Stimulated activated naive CD8-positive, alpha-beta T cell treated with anti-CD3 and anti-CD28 coated beads, Interleukin-15, amount 100 ng/mL, for 72 hours (primary cell): ENCODE measurements at places on chromosomes 7 and 10.

DNA sequence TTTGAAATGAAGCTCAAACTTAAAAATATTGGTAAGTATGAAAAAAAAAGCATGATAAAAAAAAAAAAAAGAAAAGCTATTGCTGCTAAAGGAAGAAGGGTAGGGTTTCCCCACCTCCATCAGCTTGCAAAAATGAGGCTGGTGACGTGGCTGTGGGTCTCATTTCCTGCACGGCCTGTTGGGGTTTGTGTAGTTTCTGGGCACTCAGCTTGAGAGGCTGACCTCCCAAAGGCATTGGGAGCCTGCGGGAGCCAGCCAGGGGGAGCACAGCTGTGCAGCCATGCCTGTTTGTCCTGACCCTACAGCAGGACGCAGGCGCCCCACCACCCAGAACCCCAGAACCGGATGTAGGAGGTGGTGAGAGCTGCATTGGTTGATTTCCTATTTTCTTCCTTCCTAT, 48.8 kb upstream of the CARD11 start:
- peak; percentile 85 for DNase-seq

- DNase-seq = no peak
Measured at GRCh38 chr10:33341637-33342036, 7.2 kb upstream of the NRP1 start.

DNA sequence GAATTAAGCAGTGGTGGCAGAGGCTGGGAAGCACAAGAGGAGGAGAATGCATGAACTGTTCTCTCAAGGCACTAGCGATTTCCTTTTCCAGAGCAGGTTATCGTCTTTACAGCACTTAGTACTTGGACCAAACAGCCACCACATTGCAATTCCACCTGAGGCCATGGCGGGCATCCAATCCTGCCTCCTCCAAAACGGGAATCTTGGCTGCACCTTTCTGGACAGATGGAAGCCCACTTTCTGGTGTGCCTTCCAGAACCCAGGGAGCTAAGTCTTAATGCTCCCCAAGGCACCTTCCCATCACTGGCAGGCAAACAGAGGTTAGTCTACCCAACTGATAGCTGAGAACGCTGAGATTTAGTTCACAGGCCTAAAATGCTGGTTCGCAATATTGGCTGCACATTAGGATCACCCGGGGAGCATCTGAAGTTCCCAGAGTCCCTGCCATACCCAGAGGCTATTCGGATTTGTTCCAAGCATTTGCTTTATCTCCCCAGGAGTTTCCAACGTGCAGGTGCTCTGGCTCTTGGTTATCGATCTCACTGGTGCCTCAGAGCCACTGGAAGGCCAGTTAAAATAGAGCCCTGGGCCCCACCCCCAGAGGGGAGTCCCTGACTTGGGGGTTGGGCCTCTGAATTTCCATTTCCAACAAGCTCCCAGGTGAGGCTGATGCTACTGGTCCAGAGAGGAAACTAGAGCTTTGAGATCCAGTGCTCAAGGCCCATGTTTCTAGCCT, 62.2 kb downstream of the KCNMA1 start:
- no peak for DNase-seq

- peak; percentile 27 for DNase-seq
Measured at GRCh38 chr10:70672165-70673042, at the start of gene ADAMTS14. Gene ADAMTS14, plus strand, starts transcription at chr10:70672506. Its CDS starts 297 bp downstream, at chr10:70672803.

- no peak for DNase-seq
Measured at GRCh38 chr10:56991591-56992069, 630.6 kb upstream of the ZWINT start.

DNA sequence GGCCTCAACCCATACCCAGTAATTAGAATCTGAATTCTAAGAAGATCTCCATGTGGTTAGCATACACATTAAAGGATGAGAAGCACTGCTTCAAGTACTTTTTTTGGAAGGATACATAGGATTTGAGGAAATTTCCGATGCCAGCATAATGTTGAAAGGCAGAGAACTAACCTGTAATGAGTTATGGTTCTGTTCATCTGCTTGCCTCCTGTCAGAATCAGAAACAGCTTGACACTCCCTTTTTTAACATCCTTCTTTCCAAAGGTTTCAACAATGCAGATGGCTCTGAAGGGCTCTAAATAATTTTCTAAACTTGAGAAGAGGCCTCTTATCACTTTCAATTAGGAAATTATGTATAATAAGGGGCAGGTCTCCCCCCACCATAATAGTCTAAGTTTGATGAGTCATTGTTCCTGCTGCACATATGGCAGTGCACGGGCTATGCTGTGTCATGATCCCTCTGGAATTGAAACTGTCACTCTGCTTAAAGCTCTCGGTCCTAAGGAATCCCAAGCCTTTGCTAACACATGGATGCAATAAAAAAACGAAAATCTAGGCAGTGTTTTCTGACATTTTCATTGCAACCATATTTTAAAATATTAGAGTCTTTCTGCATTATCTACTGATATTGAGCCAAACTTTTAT, 291.2 kb upstream of the FZD1 start:
- DNase-seq = no peak

DNA sequence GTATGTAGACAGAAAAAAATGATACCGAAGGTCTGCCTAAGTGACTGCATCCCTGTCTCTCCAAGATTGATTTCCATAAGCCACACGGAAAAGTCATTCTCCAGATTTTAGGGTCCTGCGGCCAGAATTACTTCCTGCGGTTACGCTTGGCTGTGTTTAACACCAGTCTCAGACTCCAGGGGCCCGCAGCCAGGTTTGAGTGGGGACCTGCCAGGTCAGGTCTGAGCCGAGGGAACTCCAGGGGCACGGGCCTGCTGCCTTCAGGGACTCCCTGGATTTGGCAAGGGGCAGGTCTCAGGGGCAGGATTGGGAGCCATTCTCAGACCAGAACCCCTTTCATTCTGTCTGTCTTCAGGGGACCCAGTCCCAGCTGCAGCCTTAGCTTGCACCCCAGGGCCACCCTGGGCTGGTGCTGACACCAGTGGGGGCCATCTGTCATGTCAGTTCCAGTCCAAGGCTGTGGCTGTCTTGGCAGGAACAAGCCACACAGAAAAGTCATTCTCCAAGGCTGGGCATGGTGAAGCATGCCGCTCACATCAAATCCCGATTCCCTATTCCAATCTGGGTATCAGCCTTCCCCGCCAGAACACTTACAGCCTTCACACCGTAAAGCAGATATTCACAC, 39.0 kb downstream of the TMEM120A start:
- DNase-seq = no peak

- DNase-seq = no peak
Measured at GRCh38 chr7:66905689-66906088, 15.3 kb upstream of the TMEM248 start.

- DNase-seq = no peak
Measured at GRCh38 chr7:117145333-117145732, 177.5 kb downstream of the WNT2 start.

DNA sequence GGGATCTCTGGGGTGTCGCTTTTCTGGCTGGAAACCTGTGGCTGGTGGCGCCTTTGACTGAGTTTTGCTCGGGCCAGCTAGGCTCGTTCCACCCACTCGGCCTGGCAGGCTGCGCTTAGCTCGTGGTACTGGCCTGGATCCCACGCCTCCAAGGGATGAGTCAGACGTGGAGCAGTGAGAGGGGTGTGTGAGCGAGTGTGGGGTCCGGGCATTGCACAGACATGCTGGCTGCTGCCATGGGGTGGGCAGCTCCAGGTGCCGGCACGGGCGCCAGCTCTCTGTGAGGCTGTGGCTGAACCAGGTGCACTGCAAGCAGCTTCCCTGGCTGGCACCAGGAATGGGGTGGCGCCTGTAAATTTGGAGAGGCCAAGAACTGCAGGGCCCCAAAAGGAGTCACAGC, 63.1 kb upstream of the CACNA2D1 start:
- DNase-seq = no peak

GRCh38 chr7:124989911-124990310, 60.3 kb upstream of the POT1 start:
- DNase-seq = no peak

DNA sequence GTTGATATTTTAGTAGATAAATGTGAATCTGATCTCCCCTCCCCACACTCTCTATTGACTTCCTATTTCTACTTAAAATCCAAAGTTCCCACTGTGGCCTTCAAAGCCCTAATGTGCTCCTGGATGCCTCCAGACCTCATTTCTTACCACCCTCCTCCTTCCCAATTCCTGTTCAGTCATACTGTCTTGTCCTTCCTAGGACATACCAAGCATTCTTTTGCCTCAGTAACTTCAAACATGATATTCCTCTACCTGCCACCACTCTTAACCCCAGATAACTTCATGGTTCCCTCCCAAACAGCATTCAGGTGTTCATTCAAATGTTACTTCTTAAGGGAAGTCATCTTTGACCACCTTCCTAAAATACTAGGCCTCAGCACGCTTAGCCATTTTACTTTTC, 34.2 kb upstream of the FAM221A start:
- no peak for DNase-seq

- no peak for DNase-seq
Measured at GRCh38 chr10:61279400-61279799, 173.8 kb downstream of the TMEM26 start.

- no peak for DNase-seq
Measured at GRCh38 chr7:8783229-8783628, 349.8 kb downstream of the NXPH1 start.

- peak; percentile 63 for DNase-seq
Measured at GRCh38 chr7:50610521-50611277, 45.5 kb upstream of the DDC start.

- no peak for DNase-seq
Measured at GRCh38 chr10:3036155-3037021, 31.0 kb upstream of the PFKP start.

DNA sequence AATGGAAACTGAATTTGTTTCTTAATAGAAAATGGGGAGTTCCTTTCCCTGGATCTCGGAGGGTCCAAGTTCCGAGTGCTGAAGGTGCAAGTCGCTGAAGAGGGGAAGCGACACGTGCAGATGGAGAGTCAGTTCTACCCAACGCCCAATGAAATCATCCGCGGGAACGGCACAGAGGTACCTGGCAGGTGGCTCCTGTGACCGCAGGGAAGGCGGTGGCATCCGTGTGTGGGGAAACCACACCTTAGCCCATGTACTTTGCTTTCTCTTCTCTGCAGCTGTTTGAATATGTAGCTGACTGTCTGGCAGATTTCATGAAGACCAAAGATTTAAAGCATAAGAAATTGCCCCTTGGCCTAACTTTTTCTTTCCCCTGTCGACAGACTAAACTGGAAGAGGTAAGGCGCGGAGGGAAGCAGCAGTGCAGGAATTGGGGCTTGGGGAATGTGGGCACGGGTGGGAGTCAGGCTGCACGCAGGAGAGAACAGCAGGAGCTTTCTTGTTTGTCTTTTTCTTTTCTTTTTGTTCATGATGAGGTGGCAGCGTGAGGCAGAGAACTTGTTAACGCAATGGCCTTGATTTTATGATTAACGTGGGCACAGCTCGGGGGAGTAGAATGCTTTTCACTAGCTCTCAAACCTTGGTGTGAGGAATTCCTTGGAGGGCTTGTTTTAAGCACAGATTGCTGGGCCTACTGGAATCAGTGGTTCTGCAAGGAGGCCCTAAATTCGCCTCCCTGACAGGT, 12.8 kb downstream of the HKDC1 start:
- DNase-seq = no peak

- DNase-seq = no peak
Measured at GRCh38 chr7:43456200-43456599, 126.7 kb upstream of the STK17A start.

GRCh38 chr10:119319161-119319919, 112.0 kb downstream of the GRK5 start:
- no peak for DNase-seq

GRCh38 chr10:51129946-51130544, 55.8 kb downstream of the PRKG1 start:
- no peak for DNase-seq

DNA sequence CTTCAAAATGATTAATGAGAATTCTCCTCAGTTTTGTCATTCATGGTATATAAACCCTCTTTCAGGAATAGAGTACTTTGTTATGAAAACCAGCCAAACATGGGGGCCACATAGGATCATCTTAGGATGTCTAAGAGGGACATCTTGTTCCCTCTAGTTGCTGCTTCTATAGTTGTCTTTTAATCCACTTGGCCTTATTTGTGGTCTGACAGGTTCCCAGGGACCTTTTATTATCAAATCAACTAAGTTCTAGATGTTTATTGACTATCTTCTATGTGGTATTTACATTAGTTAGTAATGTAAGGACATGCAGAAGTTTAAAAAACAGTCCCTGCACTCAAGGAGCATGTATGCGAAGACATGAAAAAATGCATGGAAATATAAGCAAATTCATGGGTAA, 1.6 kb upstream of the ZC3HAV1 start:
- no peak for DNase-seq

GRCh38 chr10:132506711-132507408, 30.7 kb upstream of the INPP5A start:
- peak; percentile 6 for DNase-seq

DNA sequence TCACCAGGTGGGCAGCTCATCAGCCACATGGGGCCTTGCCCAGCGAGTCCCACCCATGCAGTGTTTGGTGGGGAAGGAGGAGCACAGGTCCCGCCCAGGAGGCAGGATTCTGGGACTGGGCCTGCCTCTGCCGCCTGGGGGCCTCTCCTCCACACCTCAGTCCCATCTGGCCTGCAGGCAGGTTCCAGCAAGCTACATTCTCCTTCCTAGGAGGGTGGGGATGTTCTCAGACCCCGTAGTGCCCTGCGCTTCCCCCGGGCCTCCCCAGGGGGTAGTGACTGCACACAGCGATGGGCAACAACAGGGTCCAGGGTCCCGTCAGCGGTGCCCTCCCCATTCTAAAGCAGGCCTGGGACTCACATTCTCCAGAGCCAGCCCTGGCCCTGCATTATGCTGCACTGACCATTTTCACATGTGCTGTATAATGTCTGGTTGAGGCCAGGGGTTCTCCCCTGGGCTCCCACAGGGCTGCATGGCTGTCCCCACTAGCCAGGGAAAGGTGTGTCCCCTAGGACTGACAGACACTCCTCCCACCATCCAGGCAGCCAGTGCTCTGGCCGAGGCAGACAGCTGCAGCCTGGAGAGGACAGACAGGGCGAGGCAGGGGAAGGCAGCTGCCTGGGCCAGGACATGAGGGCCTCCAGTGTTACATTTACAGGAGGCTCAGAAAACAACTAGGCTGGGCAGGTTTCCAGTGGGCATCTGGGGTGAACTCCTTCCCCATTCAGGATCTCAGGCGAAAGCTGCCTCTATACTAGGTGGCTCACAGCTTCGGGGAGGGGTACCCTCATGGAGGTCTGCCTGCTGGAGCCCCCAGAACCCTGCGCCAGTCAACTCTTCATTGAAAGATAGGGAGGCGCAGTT, 9.3 kb downstream of the RASGEF1A start:
- no peak for DNase-seq

DNA sequence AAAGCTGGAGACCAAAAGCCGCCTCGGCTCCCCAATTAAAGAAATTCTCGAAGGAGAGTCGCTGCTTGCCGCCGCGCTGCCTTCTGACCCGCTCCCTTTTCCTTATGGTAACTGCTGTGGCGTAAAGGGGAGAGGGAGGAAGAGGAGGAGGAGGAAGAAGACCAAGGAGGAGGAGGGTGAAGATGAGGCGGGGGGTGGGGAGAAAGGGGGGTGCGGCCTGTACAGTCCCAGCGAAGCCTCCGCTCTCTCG, 388 bp downstream of the CNOT4 start:
- no peak for DNase-seq

- DNase-seq = no peak
Measured at GRCh38 chr10:122122493-122122892, 133.5 kb downstream of the TACC2 start.

GRCh38 chr10:3778692-3779157, 6.3 kb downstream of the KLF6 start:
- no peak for DNase-seq
